ENCODE measurements at places on chromosomes 11 and 22. TPM values are rescaled to one million over a fixed set of nuclear protein-coding genes. Genes with fewer than 3 reads are reported as not detected.

- DNase-seq, result peak; percentile 98
Measured at GRCh38 chr11:12175694-12176241, 65.4 kb downstream of the MICAL2 start.

GRCh38 chr22:41505511-41506220, 36.7 kb downstream of the ACO2 start:
- no peak for DNase-seq

DNA sequence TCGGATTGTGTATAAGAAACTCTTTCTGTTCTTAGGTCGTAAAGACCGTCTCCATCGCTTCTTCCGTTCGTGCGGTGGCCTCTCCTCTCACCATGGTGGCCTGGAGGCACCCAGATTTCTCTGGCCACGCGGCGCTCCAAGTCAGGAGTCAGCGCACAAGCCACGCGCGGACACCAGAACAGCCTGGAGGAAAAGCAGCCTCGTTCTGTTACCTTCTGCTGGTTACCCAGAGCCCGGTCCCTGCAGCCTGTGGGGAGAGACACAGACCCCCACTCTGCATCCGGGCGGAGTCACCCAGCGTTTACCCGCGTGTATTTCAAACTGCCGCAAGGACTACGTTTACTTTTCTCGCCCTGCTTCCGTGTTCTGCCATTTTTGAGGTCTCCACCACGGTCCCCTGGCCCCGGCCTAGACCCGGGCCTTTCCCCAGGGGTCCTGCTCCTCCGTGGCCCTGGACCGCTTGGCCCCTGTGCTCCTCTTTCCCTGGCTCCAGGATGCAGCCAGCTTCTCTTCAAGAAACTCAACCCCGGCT, 776.1 kb downstream of the BRD1 start:
- DNase-seq, result no peak

DNA sequence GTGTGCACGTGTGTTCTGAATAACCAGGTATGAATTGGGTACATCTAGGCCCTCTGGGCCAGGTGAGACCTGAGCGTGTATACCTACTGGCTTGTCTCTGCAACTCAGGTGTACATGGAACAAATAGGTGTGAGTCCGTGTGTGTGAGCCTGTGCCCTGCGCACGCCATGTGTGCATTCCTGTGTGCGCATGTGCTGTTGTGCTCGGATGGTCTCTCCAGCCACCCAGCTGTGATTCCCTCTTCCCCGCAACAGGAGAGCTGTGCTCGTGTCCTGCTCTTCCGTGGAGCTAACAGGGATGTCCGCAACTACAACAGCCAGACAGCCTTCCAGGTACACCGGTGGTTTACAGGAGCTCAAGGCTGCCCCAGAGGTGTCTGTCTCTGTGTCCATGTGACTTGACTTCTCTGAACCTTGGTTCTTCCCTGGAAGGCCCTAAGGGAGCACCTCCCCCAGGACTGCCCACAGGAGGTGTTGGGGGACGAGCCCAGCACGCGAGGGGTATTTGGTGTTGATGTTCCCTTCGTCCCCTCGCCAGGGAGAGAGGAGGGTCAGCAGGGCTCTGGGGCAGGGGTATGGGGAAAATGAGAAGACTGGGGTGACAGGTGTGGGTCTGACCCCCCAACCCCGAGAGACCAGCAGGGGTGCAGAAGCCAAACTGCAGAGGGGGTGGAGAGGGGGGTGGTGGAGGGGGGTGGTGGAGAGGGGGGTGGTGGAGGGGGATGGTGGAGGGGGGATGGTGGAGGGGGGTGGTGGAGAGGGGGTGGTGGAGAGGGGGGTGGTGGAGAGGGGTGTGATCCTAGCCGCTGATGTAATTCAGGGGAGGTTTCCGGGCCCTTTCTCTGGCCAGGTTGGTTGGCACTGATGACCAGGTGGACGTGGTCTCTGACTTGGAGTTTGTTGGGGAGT, 10.7 kb downstream of the SHANK3 start:
- DNase-seq, result no peak

- no peak for DNase-seq
Measured at GRCh38 chr11:114857281-114857680, 179.0 kb downstream of the NXPE2 start.

- no peak for DNase-seq
Measured at GRCh38 chr22:44884968-44885805, 124.6 kb downstream of the PHF21B start.

- DNase-seq, result no peak
Measured at GRCh38 chr22:47011131-47011858, 248.8 kb downstream of the TBC1D22A start.

GRCh38 chr22:31233001-31233400, 20.9 kb downstream of the LIMK2 start:
- DNase-seq, result no peak

DNA sequence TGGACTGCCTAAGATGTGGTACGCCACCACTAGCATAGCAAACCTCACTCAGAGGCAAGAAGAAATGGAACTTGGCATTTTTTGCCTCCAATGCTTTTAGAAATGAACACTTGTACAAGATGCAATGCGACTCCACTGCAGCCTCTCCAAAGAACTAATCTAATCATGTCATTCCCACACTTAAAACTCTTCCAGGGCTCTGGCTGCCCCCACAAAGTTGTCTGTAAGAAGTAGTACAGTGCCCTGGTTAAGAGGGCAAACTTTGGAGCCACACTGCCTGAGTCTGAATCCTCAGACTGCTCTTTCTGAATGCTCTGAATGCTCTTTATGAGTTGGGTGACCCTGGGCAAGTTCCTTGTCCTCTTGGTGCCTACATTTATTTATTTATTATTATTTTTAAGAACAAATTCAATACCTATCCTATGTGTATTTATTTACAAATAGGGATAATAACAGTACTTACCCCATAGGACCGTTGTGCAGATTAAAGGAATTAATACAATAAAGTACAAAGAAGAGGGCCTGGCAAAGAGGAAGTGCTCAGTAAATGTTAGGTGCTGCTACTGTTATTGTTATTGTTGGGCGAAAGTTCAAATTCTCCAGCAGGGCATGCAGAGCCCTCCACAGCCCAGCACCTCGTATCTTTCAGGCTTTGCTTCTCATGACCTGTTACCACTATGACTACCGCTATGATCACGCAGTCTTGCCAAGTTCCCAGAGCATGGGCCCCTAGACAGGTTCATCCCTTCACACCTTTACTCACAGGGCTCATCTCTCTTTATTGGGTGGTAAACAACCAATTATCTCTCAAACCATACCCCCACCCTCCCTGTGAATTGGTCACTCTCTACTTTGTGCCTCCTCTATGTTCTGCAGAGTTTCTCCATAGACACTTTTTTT, 59.3 kb downstream of the RAB30 start:
- no peak for DNase-seq

GRCh38 chr22:48554893-48555572, 1272.6 kb downstream of the BRD1 start:
- no peak for DNase-seq

GRCh38 chr11:86021377-86021776, 47.5 kb downstream of the PICALM start:
- DNase-seq, result no peak

GRCh38 chr22:44347549-44347948, 34.8 kb upstream of the SHISAL1 start:
- DNase-seq, result no peak

DNA sequence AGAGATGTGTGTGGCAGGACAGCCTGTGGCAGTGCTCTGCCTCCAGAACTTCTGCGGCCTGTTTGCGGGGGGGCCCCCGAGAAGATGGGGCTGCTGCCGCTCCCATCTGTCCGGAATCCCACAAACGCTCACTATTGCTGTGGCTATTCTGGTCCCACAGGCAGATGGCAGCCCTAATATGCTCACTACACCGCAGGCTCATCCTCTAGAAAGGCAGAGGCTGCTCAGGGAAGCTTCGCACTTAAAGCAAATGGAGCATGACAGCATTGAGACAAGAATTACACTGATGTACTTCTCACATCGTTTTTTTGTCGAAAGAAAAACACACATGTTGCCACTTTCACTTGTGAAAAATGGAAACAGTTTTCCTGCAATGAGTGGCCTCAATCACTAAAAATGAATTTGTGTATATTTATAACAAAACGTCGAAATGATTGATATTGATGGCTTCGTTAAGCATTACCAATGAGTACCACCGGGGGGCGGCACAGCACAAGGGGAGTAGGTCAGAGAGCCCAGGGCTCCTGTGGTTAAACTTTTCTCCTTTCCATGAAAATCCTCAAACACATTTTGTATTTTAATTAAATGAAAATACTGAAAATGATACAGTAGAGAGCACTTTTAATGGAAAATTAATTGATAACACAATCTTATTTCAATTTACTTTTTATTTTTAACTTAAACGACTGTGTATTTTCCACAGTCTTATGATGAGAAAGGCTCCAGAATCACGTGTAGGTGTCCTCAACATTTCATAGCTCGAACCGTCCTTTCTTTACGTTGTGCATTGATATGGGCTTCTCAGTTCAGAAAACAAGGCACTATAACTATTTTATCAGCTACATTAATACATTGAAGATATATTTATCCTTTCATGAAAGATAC, 69.1 kb downstream of the CTTN start:
- DNase-seq, result no peak

DNA sequence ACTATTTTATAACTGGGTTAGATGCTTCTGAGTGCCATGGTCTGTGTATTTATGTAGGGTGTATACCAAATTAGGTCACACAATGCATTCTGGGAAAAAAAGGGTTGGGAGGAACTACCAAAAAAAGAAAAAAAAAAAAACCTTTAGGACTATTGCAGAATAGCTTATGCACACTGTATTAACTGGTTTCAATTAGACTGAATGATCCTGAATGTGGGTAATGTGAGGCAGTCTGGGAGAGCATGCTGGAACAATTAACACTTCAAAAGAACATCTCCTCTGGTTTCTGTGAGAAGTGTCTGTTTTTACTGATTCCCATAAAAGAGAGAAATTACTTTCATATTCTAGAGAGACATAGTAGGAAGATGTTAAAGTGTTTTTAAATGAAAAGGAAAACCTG, 521.3 kb downstream of the DLG2 start:
- DNase-seq, result no peak

DNA sequence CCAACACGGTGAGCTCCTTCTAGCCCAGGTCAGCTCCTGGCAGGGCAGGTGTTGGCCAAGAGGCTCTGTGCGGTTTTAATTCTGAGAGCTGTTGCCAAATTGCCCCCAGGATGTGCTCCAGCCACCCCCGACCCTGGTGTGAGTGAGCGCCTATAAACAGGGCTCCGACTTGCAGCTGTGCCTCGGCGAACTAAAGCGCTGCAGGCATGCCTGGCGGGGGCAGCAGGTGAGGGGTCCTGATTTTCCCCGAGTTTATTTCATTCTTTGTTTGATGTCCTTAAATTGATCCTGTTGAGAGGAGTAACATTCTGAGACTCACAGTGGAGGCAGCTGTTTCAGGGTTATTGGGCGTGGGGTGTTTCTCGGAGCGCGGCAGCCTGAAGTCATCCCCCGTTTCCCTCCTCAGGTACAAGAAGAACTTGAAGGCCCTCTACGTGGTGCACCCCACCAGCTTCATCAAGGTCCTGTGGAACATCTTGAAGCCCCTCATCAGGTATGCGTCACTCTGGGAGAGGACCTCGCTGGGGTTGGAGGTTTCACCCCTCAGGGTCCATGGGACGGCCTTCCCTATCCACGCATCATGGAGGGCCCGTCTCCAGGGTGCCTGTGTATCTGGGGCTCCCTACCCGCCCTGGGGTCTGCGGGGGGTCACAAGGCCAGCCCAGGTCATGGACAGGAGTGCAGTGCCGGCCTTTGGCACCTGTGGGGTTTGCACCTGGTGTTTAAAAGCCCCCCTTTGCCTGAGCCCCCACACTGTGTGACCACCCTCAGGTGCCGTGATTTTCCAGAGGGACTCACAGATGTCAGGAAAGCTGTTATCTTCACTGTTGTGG, 62.1 kb downstream of the ARHGAP8 start:
- no peak for DNase-seq

GRCh38 chr11:125281831-125282595, 117.5 kb downstream of the PKNOX2 start:
- no peak for DNase-seq

DNA sequence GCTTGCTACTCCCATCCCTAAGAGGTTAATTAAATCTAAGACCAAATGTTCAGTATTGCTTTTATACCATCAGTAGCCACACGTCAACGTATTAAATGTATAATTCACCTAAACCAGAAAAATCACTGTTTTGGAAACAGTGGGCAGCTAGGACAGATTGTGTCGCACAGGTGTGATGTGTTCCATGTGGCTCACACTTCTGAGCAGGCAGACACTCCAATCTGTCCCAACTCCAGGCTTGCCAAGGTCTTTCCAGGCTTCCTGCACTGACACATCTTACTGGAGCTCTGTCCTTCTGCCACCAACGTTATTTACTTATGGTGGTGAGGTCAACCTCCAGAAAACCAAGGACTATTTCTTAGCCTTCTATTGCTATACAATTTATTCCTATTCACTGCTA, 11.4 kb downstream of the SIAE start:
- DNase-seq, result no peak

GRCh38 chr11:12792018-12792417, 117.8 kb downstream of the TEAD1 start:
- DNase-seq, result no peak

- DNase-seq, result no peak
Measured at GRCh38 chr11:79472819-79473529, 32.1 kb upstream of the TENM4 start.

GRCh38 chr11:1361882-1362281, 27.9 kb upstream of the BRSK2 start:
- no peak for DNase-seq

- no peak for DNase-seq
Measured at GRCh38 chr11:16367252-16367651, 10.9 kb upstream of the SOX6 start.

DNA sequence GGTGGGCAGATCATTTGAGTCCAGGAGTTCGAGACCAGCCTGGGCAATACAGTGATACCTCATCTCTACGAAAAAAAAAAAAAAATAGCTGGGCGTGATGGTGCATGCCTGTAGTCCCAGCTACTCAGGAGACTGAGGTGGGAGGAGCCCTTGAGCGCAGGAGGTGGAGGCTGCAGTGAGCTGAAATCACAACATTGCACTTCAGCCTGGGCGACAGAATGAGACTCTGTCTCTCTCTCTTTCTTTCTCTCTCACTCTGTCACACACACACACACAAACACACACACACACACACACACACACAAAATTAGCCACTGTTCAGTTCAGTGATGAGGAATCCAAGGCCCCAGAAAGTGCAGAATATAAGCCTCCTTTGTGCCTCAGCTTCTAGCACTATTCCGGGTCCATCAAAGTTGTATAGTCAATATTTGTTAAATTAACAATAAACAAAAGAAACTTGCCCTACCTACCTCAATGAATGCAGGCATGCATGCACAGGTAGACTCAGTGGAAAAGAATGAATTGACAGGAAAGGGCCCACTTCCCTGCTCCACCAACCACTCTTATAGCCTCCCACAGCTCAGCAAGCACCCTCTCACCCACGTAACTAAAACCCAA, 3.9 kb upstream of the SMIM35 start:
- DNase-seq, result no peak

Gene FIBIN
- 14.9 TPM for polyA plus RNA-seq

Gene DDI1
- polyA plus RNA-seq, result not detected

Gene SMTNL1
- polyA plus RNA-seq, result not detected

Gene BCO2
- 0.42 TPM for polyA plus RNA-seq

Gene KBTBD3
- polyA plus RNA-seq, result 2.2 TPM

Gene UCP3
- 0.18 TPM for polyA plus RNA-seq

Gene NLRP6
- polyA plus RNA-seq, result not detected

Gene CARD18
- not detected for polyA plus RNA-seq

Gene NEFH
- polyA plus RNA-seq, result 2.1 TPM

Gene SUSD2
- 11.9 TPM for polyA plus RNA-seq
